ENCODE measurements at places on chromosomes 3 and 15.
A peak's percentile ranks its signal among the peaks of the same experiment; 100 is the strongest.

DNA sequence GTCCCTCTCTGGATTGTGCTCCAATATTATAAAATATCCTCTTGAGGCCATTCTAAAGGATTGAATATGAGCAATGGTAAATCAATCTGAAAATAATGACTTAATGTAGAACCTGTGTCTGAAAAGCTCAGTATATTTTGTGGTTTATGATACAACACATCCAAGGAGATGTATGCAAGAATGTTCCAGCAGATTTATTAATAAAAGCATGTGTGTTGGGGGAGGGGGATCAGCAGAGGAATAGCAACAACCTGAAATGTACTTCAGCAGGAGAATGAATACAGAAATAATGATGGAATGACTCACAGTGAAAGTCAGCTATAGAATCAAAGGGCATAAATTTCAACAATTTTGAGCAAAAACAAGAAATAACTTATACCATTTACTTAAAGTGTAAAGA lies 56.7 kb upstream of the NUDT16 start:
- DNase-seq = no peak

GRCh38 chr3:189076449-189076848 lies 95.3 kb upstream of the TPRG1 start:
- DNase-seq = no peak

DNA sequence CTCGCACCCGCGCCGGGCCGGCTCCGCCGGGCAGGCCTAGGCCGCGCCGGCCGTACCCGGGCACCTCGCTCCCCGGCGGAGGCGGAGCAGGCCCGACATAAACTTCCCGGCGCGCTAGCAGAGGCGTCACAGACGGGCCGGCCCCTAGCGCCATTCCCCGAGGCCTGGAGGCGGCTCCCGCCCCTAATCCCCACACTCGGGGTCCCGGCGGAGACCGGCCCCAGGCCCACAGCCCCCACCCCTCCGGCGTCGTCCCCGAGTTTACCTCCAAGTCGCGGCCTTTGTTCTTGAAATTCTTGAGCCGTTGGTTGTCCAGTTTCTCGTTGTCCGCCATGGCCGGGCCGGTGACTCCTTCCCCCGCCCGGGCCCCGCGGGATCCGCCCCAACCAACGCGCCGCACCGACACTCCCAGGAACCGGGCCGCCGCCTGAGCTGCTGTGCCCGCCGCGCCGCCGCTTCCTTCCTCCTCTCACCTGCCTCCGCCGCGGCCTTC lies 376 bp downstream of the KPNA4 start:
- peak; percentile 63 for DNase-seq

GRCh38 chr3:192212979-192213378 lies 514.4 kb downstream of the FGF12 start:
- DNase-seq = no peak

DNA sequence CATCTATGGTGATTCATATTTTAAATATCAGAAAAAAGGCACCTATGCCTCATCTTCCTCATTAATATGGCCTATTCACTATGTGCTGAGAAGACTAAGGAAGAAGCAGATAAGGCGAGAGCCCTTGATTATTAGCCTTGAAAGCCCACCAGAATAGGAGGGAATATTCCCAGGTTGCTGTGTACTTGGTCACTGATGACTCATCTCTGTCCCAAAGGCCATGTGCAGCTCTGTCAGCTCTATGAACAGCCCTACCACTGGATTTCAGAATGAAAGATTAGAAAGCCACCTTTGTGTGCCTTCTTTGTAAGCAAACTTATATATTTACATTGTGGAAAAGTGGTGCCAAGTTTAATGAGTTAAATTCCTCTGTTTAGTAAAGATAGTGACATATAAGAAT lies 211.5 kb downstream of the NFKBIZ start:
- DNase-seq = no peak

DNA sequence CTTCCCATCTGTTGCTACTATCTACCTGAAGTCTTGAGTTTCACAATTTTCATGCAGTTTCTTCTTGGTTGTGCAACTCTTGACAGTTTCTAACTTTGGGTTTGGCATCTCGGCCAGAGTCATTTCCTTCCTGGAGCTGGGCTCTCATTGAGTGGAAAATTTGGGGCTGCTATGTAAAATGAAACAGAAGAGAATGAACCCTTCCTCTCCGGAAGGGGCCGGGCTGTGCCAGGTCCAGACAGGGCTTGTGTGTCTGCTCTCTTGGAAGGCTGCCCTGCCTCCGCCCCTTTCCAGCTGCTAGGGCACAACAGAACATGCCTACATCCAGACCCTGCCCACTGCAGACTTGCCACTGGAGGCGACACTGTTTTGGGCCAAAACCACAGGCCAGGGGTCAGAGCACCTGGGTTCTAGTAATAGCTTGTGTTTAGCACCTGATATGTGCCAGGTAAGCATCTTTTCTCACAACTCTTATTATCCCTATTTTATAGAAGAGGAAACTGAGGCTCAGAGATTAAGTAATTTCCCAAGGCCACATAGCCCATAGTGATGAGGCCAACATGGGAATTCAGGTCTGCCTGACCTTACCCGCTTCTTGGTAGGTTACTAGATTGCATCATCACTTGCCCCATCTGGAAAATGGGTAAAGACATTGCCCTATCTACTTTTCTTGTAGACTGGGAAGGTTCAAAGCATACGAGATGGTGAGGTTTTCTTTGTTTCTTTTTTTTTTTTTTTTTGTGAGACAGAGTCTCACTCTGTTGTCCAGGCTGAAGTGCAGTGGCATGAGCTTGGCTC lies 25.0 kb downstream of the IRAK2 start:
- DNase-seq = peak; percentile 42

DNA sequence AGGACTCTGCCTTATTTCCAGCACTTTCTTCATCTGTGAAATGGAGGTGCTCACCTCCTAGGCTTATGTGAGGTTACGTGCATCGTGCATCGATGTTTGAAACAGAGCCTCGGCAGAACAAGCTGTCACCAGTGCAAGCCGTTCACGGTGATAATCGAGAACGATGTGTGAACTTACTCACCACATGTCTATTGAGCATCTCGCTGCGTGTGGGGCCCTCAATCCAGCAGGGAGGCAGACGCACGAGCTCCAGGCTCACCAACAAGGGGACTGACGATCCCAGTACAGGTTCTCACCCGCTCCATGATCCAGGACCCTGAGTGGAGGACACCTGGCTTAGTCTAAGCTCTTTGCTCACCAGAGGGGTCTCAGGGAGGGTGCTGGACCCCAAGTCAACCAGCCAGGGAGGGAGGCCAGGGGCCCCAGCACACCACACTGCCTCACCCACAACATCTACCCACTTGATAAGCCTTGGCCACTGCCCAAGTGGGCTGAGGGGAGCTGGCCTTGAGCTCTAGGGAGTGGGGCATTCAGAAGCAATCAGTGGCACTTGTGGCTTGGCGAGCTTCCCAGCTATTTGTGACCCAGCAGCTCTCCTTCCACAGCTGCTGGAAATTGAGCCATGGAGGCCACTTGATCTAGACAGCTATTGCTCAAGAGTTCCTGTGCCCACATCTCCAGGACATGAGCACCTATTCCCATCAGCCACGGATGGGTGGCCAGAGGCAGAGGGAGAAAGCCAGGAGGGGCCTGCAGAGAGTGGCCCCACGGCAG lies 34.4 kb upstream of the SLC6A1 start:
- no peak for DNase-seq

DNA sequence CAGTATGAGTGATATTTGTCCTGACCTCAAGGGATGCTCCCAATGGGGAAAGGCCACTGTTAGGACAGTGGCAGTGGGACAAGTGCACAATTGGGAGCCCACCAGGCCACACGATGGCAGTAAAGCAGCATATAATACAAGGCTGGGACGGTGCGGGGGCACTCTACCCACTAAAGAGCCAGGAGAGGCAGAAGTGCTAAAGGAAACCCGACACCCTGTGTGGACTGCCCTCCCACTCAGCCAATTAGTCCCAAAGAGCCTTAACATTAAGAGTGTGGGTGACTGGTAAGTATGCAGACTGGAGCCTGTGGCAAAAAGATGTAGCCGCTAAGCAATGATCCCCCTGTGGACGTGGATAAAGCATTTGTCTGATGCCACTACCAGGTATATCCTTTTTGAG lies 8.2 kb upstream of the ZNF589 start:
- peak; percentile 51 for DNase-seq

DNA sequence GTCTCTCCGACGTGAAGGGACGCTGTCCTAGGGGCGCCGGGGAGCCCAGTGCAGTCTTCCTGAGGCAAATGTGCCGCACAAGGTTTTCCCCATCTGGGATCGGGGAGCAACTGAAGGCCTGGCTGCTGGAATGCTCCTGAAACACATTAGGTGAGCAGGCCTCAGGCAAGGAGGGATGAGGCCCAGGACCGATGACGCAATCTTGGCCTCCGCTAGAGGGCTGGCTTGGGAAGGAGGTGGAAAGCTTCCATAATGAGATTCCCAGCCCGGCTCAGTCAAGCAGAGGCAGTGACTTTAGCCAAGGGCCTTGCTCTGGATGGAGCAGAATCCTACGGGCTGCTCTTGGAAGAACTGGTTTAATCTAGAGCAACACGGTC lies 50.8 kb downstream of the CPN2 start:
- DNase-seq = no peak

DNA sequence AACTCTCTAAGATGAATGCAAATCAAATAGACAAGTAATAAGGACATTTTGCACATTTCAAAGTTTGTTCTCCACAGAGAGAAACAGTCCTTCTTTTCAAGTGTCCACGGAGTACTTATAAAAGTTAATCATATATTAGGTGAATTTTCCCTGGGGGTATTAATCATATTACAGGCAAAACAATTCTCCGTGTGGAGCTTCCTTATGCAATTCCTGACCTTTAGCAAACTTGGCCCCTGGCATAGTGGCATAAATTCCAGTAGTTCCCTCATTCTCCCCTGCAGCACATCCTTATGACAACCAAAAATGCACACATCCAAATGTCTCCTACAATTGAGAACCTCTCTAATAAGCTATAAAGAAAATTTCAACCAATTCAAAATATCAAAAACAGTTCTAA lies 34.4 kb downstream of the FSIP1 start:
- no peak for DNase-seq

GRCh38 chr15:92636908-92637481 lies 18.6 kb downstream of the FAM174B start:
- no peak for DNase-seq

DNA sequence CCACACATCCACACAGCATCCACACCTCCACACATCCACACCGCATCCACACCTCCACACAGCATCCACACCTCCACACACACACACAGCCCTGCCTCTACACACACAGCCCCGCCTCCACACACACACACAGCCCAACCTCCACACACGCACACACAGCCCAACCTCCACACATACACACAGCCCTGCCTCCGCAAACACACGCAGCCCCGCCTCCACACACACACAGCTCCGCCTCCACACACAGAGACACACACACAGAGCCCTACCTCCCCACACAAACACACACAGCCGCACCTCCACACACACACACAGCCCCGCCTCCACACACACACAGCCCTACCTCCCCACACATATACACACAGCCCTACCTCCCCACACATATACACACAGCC lies 4.7 kb downstream of the MESP1 start:
- no peak for DNase-seq

DNA sequence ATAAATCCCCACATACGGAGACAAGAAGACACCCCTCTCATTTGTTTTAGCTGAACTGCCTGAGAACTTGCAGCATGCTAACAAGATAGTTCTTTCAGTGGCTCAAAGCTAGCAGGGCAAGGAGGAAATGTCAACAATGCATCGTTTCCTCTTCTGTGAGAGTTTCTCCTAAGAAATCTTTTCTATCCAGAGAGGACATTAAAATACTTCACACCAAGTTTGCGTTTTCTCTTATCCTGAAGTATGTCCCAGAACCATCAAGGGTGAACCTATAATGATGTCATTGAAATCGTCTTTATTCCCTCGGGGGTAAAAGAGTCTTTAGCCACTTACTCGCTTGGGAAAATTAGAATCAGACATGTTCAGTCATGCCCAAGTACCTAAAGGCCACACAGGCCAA lies 541.7 kb upstream of the MDFIC2 start:
- DNase-seq = no peak

- no peak for DNase-seq
Measured at GRCh38 chr3:196989721-196990262, 21.2 kb upstream of the PIGZ start.

- no peak for DNase-seq
Measured at GRCh38 chr3:158911586-158911985, 109.7 kb downstream of the MFSD1 start.

GRCh38 chr3:130739848-130740247 lies 6.8 kb downstream of the PIK3R4 start:
- DNase-seq = no peak

DNA sequence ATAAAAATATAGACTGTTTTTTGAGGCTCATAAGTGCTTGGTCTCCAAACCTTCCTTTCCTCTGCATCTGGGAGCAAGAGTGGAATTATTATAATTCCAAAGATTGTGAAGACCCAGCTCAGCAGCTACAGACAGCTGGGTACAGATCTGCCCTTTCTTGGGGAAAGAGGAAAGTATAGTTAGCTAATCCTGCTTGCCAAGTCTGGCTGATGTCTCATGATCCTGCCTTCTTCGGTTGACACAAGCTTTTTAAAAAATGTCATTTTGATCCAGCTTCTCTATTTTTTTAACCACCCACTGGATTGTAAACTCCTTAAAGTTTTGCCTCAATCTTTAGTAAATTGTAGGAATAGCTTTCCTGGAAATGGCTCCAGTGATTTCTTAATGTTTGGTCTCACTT lies 181.1 kb downstream of the LRTM1 start:
- DNase-seq = no peak

DNA sequence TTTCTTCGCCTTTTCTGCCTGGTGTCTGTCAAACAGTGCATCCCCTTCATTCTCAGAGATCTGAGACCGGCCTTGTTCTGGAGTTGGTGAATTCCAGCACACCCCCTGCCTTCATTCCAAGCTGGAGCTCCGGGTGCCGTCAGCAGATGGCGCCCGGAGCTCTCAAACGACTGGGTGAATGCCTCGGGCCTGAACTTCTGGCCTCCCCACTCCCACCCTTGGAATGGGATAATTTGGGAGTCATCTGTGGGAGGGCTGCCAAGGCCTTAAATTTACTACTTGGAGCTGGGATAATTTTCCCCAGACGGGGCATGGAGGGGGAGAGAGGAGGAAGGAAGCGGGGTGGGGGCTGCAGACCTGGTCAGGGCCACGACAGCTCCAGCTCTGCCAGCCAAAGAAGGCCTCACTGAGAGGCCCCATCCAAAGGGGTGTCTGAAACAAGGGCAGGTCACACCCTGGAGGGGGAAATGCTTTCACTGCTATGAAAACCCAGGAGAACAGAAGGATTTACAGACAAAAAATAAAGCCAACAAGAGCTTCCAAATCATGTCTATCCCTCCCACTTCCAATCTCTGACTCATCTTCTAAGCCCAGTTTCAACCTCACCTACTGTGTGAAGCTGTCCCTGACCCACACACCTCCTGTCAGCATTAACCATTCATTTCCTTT lies 187.9 kb downstream of the OPA1 start:
- DNase-seq = peak; percentile 5
